ENCODE measurements at places on chromosomes 4 and X. TPM values are rescaled to one million over a fixed set of nuclear protein-coding genes. Genes with fewer than 3 reads are reported as not detected.

DNA sequence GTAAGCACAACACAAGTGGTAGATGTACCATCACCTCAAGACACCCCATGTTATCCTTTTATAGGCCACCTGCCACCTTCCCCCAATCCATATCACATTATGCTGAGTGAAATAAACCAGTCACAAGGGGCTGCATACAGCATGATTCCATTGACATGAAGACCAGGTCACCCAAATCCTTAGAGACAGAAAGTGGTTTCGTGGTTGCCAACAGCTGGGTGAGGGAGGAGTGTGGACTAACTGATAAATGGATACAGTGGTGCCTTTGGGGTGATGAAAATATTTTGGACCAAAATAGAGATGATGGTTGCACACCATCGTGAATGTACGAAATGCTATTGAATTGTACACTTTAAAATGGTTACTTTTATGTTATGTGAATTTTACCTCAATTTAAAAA, 65.7 kb upstream of the DMD start:
- H3K27me3 ChIP-seq, result no peaks in the 10 kb centered on the region
- DNase-seq, result no peak
- H3K4me3 ChIP-seq, result no peak overlapping the region
- no peaks in the 10 kb centered on the region for H3K36me3 ChIP-seq
- H3K27ac ChIP-seq, result no peak overlapping the region
- no peaks in the 10 kb centered on the region for H3K4me1 ChIP-seq

GRCh38 chr4:105840426-105841174, 54.7 kb upstream of the NPNT start:
- peaks cover 50% of the 10 kb centered on the region for H3K36me3 ChIP-seq
- DNase-seq, result no peak
- H3K27me3 ChIP-seq, result no peaks in the 10 kb centered on the region
- no peaks in the 10 kb centered on the region for H3K4me1 ChIP-seq
- no peak overlapping the region for H3K27ac ChIP-seq

Gene ING2
- 16.9 TPM for total RNA-seq

DNA sequence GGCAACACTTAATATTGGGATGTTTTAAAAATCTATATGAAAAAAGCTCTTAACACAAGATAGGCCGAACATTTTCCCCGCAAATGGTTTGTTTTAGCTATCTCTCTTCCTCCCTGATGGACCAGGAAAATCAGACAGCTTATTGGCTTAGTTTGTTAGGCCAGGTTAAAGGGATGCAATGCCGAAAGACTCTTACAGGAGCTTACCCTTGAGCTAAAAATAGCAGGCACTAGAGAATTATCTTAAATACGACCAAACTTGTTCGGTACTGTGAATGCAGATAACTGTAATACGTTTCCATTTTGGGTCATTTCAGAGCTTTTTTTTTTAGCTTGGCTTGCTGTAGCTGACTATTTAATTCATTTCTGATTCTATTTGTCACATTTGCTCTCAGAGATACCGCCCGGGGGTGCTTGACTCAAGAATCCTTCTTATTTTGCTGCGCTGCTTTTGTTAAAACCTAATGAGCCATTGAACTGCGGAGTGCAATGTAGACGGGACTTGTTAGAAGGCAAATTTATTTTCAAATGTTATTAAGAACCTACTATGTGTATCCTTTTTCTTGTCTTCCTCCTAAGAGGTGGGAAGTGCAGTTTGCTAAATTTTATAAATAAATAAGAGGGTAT, 23.3 kb downstream of the PPARGC1A start:
- DNase-seq, result no peak
- H3K27ac ChIP-seq, result no peak overlapping the region
- no peaks in the 10 kb centered on the region for H3K36me3 ChIP-seq
- H3K4me1 ChIP-seq, result no peaks in the 10 kb centered on the region
- H3K27me3 ChIP-seq, result no peaks in the 10 kb centered on the region
- H3K4me3 ChIP-seq, result no peak overlapping the region

DNA sequence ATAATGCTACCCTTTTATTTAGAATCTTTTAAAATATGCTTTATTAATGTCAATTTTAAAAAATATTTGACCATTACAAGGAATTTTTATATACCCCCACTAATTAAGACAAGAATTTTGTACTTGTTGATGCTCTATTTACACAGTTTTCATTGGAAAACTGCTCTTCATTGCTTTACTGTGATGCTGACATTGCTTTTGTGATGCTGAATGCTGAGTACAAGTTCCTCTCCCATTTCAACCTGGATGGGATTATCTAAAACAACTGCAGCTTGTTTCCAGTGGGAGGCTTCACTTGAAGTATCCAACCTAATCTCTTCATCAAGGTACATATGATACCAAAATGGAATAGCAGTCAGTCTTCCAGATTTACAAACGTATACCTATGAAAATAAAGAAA, 21.2 kb downstream of the TMEM184C start:
- no peaks in the 10 kb centered on the region for H3K4me1 ChIP-seq
- H3K36me3 ChIP-seq, result peaks cover 76% of the 10 kb centered on the region
- H3K4me3 ChIP-seq, result no peak overlapping the region
- H3K27ac ChIP-seq, result no peak overlapping the region
- H3K27me3 ChIP-seq, result no peaks in the 10 kb centered on the region

Measured in tibial nerve (tissue), 4 donors.